ENCODE measurements at places on chromosomes 1 and 21.

DNA sequence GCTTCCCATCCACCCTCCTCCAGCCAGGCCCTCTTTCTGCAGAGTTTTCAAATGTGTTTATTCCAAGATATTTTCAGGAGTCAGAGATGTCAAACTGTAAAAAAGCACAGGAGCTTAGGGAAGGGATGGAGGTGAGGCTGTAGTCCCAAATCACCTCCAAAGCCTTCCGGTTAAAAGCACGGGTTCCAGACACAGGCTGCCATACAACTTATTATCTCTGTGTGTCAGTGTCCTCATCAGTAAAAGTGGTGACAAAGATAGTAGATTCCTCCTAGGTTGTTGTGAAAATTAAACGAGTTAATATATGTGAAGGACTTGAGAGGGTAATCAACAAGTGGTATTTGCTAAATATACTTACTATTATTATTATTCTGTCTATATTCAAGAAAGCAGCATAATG lies 15.1 kb downstream of the S100A7A start:
- no peak for DNase-seq

GRCh38 chr1:71780681-71781080 lies 501.7 kb downstream of the NEGR1 start:
- DNase-seq: no peak

DNA sequence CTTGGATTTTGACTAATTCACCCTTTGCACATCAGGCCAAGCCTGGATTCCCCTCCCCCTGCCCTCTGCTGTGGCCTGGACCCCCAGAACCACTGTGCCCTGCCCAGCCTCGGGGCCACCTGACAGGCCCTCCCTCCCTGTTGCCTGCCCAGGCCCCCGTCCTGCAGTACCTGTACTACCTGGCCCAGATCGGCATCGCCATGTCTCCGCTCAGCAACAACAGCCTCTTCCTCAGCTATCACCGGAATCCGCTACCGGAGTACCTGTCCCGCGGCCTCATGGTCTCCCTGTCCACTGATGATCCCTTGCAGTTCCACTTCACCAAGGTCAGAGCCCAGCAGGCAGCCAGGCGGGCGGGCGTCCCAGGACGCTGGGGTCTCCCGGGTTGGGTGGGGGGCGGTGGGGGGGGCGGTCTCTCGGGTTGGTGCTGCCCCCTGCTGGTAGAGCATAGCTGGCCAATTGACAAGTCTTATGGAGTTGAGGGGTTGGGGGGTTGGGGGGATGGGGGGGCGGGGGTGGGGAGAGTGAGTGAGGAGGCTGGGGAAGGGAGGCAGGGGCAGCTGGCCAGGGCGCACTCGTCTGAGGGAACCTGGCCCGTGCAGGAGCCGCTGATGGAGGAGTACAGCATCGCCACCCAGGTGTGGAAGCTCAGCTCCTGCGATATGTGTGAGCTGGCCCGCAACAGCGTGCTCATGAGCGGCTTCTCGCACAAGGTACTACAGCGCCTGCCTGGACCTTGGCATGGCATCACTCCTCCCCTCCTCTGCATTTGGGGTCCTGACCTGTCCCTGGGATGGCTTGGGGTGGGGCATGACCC lies 10.7 kb downstream of the AMPD2 start:
- DNase-seq: peak; percentile 41

DNA sequence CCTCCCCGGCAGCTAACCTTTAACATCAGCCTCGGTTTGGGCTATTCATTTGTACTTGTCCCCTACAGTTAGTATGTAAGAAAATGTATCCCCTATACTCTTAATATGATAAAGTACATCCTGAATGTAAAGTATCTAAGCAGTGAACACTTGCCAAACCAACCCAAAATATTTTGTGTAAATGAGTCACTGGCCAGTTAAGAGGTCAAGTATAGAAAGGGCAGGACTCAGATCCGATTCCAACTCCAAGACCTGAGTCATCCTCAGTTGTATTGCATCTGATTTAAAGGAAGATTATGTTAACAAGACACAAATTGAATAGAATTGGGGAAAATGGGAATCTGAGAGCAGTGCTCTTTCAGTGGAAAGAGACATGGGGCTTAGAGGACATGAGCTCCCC lies 84.4 kb downstream of the CD58 start:
- no peak for DNase-seq

DNA sequence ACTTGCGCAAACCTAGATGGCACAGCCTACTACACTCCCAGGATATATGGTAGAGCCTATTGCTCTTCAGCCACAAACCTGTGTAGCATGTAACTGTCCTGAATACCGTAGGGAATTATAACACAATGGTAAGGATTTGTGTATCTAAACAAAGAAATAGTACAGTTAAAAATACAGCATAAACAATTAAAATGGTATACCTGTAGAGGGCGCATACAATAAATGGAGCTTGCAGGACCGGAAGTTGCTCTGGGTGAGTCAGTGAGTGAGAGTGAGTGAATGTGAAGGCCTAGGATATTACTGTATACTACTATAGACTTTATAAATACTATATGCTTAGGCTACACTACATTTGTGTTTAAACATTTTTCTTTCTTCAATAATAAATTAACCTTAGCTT lies 99.3 kb downstream of the PLD5 start:
- no peak for DNase-seq

GRCh38 chr1:243345205-243345604 lies 89.4 kb downstream of the SDCCAG8 start:
- DNase-seq: no peak

DNA sequence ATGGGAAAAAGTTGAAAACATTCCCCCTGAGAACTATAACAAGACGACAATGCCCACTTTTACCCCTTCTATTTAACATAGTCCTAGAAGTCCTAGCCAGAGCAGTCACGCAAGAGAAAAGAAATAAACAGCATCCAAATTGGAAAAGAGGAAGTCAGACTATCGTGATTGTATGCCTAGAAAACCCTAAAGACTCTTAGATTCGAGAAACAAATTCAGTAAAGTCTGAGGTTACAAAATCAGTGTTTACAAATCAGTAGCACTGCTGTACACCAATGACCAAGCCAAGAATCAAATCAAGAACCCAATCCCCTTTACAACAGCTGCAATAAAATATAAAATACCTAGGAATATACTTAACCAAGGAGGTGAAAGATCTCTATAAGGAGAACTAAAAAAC lies 72.4 kb downstream of the POU2F1 start:
- no peak for DNase-seq

DNA sequence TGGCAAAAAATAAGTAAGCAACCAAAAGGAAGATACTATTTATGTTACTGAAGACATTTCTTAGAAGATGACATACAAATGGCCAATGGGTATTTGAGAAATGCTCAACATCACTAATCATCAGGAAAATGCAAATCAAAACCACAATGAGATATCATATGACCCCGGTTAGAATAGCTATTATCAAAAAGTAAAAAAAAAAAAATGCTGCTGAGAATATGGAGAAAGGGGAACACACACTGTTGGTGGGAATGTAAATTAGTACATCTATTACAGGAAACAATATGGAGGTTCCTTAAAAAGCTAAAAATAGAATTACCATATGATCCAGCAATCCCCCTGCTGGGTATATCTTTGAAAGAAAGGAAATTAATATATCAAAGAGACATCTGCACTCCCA lies 34.3 kb upstream of the CREG1 start:
- DNase-seq: no peak

- no peak for DNase-seq
Measured at GRCh38 chr1:27598295-27598687, 5.7 kb downstream of the AHDC1 start.

GRCh38 chr1:174447866-174448530 lies at the start of gene GPR52:
TSS of gene GPR52 (plus strand) at chr1:174447964. CDS start at chr1:174448112, 148 bp downstream.
- no peak for DNase-seq

Measured in activated CD4-positive, alpha-beta T cell treated with anti-CD3 and anti-CD28 coated beads, Interleukin-2, amount 10 ng/mL, durations not matched to agents 7 days and 5 days (primary cell).